ENCODE measurements at places on chromosomes 2 and 18.
A peak's percentile ranks its signal among the peaks of the same experiment; 100 is the strongest.

GRCh38 chr2:122999821-123000220 lies 1025.3 kb upstream of the CNTNAP5 start:
- DNase-seq = no peak

- DNase-seq = no peak
These were observed 70.7 kb downstream of the CDC42EP3 start for GRCh38 chr2:37600735-37601134.

DNA sequence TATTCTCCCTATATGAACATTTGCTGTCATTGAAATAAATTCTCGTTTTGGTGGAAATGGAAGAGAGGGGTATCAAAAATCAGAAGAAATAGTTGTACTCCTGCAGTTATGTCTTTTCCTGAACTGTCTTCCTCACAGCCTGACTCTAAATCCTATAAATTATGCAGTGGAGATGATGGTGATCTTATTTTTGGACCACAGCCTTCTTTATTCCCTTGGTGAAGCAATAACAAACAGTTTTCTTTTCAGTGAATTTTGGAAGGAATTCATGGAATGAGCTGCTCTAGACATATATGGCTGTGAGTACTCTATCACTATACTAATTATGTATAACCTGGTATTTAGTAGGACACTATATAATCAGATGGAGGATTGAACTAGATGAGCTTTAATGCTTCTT lies 1.7 kb upstream of the SLC25A12 start:
- no peak for DNase-seq

GRCh38 chr18:24735624-24736231 lies 275.3 kb downstream of the HRH4 start:
- DNase-seq = no peak

DNA sequence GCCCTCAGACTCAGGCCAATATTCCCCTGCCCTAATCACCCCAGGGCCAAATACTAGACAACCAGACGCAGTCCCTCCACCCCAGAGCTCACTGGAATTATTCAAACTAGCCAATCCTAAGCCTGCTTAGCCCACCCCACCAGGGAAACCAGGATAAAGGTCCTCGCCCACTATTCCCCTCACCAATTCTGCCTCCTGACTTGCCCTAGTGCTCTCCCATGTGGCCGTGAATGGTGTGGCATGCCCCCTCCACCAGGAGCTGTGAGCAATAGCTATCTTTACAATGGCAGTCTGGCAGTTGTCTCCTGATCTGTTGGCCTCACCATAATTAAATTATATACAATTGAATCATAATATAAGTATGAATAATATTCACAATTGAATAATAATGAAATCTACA lies 42.3 kb downstream of the FAM124B start:
- no peak for DNase-seq

DNA sequence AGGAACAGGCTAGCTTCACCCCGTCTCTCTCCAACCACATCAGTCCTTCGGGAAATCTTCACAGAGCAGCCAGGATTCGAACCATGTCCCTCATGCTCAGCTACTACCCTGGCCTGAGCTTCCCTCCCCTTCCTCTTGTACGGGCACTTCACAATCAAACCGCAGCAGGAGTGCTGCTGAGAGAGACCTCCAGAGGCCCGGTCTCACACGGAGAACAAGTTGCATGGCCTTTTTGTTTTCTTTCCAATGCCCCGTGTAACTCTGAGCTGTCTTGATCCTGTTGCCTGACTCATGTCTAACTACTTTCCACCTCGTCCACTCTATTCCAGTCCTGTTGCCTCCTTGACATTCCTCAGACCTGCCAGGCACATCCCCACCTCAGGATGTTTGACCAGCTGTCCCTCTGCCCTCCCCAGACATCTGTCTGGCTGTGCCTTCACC lies 25.4 kb downstream of the FBLN7 start:
- DNase-seq = no peak

GRCh38 chr2:189260361-189260814 lies 80.8 kb upstream of the COL5A2 start:
- no peak for DNase-seq

- no peak for DNase-seq
These were observed 9.6 kb downstream of the TET3 start for GRCh38 chr2:73994178-73994831.

DNA sequence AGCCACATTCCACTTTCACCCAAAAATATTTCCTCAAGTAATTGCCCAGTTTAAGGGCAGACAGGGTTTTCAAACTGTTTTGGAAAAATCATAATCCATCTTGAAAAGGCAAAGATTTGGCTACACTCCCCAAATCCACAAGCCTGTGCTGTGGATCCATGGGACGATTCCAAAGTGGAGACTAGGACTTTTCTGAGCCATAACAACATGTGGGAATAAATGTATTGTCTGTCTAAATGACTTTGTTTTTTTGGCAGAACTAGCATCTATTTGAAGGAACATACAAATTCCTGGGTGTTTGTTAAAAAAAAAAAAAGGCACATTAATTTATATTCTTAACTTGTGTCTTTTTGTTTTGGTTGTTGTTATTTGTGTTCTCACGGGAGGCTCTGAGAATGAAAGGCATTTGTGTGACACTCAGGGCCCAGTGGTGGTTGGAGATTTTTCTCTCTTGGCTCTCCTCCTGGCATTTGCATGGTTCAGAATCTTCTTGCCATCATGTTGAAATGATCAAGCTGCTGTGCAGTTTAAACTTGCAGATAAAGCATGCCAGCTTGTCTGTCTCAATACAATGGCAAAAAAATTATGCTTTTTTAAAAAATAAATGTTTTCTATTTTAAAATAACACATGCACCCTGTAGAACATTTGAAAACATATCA lies 277.4 kb downstream of the EN1 start:
- DNase-seq = no peak

DNA sequence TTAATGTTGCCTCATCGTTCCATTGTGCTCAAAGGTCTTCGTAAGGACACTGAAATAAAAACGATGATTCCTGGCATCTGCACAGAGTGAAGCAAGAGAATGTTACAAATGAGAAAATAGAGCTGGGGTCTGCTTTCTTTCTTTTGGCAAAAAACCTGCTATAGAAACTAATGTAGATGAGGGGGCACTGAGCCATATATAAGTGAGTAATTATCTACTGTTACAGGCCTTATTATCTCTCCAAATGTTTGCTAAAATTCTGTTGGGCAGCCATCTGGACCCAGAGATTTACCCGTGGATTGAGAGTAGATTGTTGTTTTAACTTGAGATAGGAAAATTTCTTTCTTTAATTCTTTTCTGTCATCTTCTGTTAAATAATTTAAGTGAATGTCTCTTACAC lies 472.5 kb upstream of the PIK3C3 start:
- no peak for DNase-seq

GRCh38 chr2:71850306-71850801 lies 297.3 kb downstream of the CYP26B1 start:
- no peak for DNase-seq

DNA sequence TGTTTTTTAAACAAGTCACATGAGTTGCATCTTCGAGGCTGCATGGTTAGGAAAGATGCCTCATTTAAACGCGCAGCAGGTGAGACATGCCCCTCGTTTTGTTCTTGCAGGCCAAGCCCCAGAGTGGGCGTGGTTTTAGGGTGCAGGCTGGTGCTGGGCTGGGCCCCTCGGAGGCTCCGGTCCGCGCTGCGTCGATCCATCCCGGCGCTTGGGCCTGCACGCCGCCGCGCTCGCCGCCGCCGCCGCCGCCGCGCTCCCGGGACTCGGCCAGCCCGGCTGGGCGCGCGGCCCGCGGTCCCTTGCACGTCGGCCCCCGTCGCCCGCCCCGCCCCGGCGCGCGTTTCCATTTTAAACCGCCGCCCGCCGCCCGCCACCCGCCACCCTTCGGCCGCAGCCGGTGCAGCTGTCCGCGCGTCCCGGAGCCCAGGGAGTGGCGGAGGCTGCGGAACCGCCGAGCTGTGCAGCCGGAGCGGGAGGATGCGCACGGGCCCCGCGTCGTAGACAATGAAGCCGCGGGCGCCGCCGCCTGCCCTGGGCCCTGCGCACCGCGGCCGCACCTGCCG lies 175.5 kb downstream of the AGAP1 start:
- DNase-seq = peak; percentile 95

GRCh38 chr18:1559563-1559962 lies 654.9 kb downstream of the ADCYAP1 start:
- DNase-seq = no peak

DNA sequence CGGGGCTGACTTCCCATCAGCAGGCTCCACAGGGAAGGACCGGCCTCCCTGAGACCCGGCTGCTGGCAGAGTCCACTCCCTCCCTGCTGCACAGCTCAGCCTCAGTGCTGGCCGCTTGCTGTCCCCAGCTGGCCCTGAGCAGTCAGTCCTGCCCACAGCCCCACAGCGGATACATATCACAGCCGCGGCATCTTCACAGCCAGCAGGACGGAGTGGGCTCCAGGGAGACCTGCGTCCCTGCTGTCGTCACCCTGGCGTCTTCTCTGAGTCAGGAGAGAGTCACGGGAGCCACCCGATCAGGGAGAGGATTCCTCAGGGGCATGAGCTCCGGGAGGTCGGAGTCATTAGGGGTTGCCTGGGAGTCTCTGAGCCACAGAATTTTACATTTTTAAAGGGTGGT lies 13.1 kb upstream of the SNTG2 start:
- no peak for DNase-seq

- DNase-seq = peak; percentile 10
These were observed 188.8 kb downstream of the ZEB2 start for GRCh38 chr2:144330951-144331673.

DNA sequence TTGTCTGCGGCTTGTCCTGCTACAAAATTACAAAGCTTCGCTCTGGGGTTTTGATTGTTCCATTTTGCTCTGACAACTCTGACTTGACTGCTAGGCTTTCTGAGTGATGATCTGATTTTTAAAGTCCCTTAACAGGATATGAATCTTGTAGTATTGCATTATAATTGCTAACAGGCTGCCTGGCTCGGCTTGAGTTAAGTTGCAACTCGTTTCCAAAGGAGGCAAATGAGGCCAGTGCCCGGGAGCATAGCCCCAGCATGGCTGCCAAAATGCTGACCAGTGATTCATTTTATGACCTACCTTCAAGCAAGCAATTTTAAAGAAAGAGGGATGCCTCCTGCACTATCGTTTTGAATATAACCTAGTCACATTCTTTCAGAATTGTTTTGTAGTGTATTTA lies 135.4 kb downstream of the COL6A3 start:
- no peak for DNase-seq

GRCh38 chr2:237558961-237559641 lies 7.3 kb upstream of the PRLH start:
- DNase-seq = peak; percentile 62

DNA sequence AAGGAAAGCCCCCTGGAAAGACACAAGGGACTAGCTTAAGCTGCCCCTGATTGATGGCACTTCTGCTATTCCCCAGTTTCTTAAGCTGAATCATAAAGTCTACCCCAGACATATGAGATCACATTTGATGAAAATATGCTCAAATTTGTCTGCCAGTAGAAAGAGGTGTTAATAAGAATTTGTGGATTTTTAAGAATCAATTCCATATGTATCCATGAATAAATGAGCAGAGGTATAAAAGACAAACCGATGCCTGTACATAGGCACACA lies 119.9 kb downstream of the CCBE1 start:
- DNase-seq = no peak

- DNase-seq = no peak
These were observed 25.4 kb upstream of the DUSP2 start for GRCh38 chr2:96170626-96171025.

GRCh38 chr2:205996161-205996560 lies 89.8 kb downstream of the INO80D start:
- no peak for DNase-seq
